HepG2 (cell line): ENCODE measurements at places on chromosomes 1 and 21. TPM values are rescaled to one million over a fixed set of nuclear protein-coding genes. Genes with fewer than 3 reads are reported as not detected.

DNA sequence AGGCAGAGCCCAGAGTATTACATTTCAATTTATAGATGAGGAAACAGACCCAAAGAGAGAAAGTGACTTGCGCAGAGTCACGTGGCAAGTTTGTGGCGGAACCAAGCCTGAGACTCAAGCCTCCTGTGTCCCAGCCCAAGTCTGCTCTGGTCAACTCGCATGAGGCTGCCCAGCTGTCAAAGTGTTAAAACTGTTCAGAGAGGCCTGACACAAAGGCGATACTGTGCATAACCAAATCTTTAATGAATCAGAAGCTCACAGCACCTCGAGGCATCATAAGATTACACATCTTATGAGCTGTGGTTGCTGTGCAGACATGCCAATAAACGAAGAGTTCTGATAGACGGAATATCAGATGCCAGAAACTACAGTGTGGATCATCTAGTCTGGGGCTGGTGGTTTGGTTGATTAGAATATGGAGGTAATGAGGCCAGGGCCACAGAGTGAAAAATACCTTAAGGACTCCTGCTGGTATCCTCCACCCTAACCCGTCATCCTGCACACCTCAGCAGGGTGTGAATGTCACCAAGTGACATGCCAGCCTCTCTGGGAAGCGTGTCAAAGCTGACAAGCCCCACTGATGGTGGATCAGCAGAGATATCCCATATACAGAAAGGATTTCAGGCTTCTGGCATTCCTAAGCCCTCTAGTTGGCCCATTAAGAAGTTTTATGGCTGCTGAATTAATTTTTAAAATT, 42.2 kb downstream of the TNNT2 start:
- H3K27ac ChIP-seq, result no peak overlapping the region
- H3K27me3 ChIP-seq, result no peaks in the 10 kb centered on the region; the same call in 1 of the 2 replicates
- DNase-seq, result no peak
- H3K4me1 ChIP-seq, result no peaks in the 10 kb centered on the region
- no peaks in the 10 kb centered on the region for H3K36me3 ChIP-seq

GPR25 gene
- not detected in 2 replicates for polyA plus RNA-seq

DNA sequence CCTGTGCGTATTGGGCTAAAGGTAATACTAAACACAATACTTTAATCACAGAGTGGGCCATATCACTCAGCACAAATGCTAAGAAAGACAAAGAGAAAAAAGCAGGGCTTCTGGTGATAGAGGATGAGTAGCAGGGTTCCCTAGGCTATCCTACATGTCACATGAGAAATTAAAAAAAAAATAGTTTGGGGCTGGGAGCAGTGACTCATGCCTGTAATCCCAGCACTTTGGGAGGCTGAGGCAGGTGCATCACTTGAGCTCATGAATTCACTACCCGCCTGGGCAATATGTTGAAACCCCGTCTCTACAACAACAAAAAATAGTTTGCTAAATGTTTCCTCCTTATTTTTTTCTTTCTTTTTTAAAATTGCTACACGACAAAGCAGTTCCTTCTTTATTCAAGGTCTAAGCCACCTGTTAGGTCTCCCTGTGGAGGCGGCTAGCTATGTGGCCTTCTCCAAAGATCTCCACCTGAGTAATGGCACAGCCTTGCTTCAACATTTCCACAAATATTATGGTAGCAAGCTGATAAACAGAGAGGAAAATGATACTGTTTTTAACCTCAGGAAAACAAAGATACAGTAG, 1.5 kb downstream of the ENSA start:
- peaks cover 27% of the 10 kb centered on the region for H3K4me1 ChIP-seq
- peaks cover 12% of the 10 kb centered on the region for H3K36me3 ChIP-seq
- no peak for DNase-seq
- no peaks in the 10 kb centered on the region for H3K27me3 ChIP-seq
- peak overlapping the region; percentile 90 for H3K27ac ChIP-seq

DNA sequence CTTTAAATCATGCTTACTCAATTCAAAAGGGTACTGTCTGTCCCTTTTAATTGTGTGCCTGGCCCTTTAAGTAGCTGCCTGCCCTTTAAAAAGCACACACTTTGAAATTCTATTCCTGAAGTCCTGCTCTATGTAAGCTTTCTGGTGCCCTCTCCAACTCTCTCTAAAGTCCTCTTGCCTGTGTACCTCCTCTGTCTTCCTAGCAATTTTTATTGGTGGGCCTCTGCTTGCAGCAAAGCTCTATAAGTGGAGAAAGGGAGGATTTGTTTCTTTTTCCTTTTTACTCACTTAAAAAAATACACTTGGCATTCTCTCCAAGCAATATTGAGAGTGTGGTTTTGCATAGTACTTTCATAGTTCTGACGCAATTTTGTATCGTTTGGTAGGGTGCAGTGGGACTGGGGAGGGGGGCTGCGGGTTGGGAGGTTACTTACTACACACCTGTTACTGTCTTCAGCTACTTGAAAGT, 135.4 kb downstream of the LMO4 start:
- no peaks in the 10 kb centered on the region for H3K36me3 ChIP-seq
- no peaks in the 10 kb centered on the region for H3K4me1 ChIP-seq
- no peak overlapping the region for H3K4me3 ChIP-seq
- DNase-seq, result no peak

GSTM2 gene
- polyA plus RNA-seq, result 15.0 and 17.0 TPM in 2 replicates

DNA sequence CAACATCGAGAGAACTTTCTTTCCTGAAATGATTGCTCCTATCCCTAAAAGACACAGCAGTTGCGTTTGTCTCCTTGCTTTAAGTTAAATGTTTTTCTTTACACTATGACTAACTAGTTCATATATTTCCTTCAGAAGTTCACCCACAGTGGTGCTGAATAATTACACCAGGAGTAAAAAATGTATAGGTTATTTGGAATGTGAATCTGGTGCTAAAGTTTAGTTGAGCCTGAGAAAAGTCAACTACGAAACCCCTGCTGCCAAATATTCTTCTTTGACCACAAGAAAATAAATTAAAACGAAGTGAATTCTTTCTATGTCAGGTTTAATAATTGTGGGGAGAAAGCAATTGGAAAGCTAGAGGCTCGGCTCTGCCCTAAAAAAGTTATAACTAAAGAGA, 52.8 kb downstream of the C4BPA start:
- H3K27ac ChIP-seq, result no peak overlapping the region
- H3K27me3 ChIP-seq, result no peaks in the 10 kb centered on the region
- H3K4me1 ChIP-seq, result no peaks in the 10 kb centered on the region
- H3K36me3 ChIP-seq, result no peaks in the 10 kb centered on the region

GRCh38 chr1:72015006-72015405, 267.3 kb downstream of the NEGR1 start:
- no peaks in the 10 kb centered on the region for H3K4me1 ChIP-seq
- no peak overlapping the region for H3K4me3 ChIP-seq
- no peaks in the 10 kb centered on the region for H3K36me3 ChIP-seq
- no peak overlapping the region for H3K27ac ChIP-seq

- H3K4me1 ChIP-seq, result no peaks in the 10 kb centered on the region
- no peaks in the 10 kb centered on the region for H3K27me3 ChIP-seq
- H3K36me3 ChIP-seq, result no peaks in the 10 kb centered on the region
- H3K4me3 ChIP-seq, result no peak overlapping the region
- no peak overlapping the region for H3K27ac ChIP-seq
Observed at GRCh38 chr1:188949701-188950100, 1528.0 kb downstream of the BRINP3 start.

ARTN gene
- 0.11 and 0.21 TPM in 2 replicates for polyA plus RNA-seq

GRCh38 chr1:185073725-185074124, 28.4 kb downstream of the RNF2 start:
- no peaks in the 10 kb centered on the region; the same call in 1 of the 2 replicates for H3K36me3 ChIP-seq
- no peak overlapping the region for H3K27ac ChIP-seq
- H3K4me3 ChIP-seq, result no peak overlapping the region
- H3K27me3 ChIP-seq, result no peaks in the 10 kb centered on the region

- H3K27me3 ChIP-seq, result no peaks in the 10 kb centered on the region
- DNase-seq, result no peak
- H3K27ac ChIP-seq, result no peak overlapping the region
- no peak overlapping the region for H3K4me3 ChIP-seq
Observed at GRCh38 chr1:203367057-203367456, 16.1 kb upstream of the FMOD start.

GRCh38 chr1:59150577-59151386, 146.1 kb upstream of the FGGY start:
- peaks cover 22% of the 10 kb centered on the region for H3K4me1 ChIP-seq
- no peak overlapping the region for H3K27ac ChIP-seq
- peak; percentile 44 for DNase-seq

FOXO6 gene
- polyA plus RNA-seq, result not detected in 2 replicates

DNA sequence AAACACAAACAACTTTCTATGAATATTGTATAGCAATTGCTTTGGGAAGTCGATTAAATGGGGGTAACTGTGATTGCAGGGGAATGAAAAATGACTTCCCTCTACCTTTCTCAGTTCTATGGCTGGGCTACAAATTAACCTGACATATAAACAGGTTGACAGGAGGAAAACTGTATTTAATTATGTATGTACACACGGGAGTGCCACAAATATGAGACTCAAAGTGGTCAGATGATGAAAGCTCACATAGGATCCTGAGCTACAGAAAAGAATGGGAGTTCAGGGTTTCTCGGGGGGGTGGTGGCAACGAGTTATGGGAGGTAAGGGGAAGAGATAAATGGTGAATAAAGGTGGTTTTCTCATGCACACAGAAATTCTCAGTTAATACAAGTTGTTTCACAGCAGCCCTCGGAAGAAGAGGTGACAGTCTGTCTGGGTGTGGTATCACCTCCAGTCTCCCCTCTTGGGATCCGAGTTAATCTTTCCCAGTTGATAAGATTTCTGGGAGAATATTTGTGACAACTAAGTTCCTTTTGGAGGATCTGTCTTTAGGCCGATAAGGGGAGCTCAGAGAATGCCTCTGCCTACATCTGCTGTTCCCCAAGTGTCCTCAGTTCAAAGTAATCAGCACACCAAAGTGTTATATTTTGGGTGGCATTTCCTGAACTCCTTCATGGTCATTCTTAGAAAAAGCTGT, 26.3 kb downstream of the GADD45A start:
- no peak overlapping the region for H3K27ac ChIP-seq
- H3K4me1 ChIP-seq, result peaks cover 48% of the 10 kb centered on the region
- no peak for DNase-seq
- no peak overlapping the region for H3K4me3 ChIP-seq

GRCh38 chr1:172283766-172284165, 136.7 kb upstream of the C1orf105 start:
- no peak overlapping the region for H3K27ac ChIP-seq
- no peaks in the 10 kb centered on the region for H3K27me3 ChIP-seq
- DNase-seq, result no peak
- H3K4me1 ChIP-seq, result no peaks in the 10 kb centered on the region
- no peak overlapping the region for H3K4me3 ChIP-seq

- DNase-seq, result no peak
- no peak overlapping the region for H3K4me3 ChIP-seq
- no peaks in the 10 kb centered on the region for H3K36me3 ChIP-seq
- no peaks in the 10 kb centered on the region for H3K27me3 ChIP-seq
- peaks cover 4% of the 10 kb centered on the region; the same call in 1 of the 2 replicates for H3K4me1 ChIP-seq
Observed at GRCh38 chr21:15250384-15250783, 185.6 kb upstream of the NRIP1 start.

DNA sequence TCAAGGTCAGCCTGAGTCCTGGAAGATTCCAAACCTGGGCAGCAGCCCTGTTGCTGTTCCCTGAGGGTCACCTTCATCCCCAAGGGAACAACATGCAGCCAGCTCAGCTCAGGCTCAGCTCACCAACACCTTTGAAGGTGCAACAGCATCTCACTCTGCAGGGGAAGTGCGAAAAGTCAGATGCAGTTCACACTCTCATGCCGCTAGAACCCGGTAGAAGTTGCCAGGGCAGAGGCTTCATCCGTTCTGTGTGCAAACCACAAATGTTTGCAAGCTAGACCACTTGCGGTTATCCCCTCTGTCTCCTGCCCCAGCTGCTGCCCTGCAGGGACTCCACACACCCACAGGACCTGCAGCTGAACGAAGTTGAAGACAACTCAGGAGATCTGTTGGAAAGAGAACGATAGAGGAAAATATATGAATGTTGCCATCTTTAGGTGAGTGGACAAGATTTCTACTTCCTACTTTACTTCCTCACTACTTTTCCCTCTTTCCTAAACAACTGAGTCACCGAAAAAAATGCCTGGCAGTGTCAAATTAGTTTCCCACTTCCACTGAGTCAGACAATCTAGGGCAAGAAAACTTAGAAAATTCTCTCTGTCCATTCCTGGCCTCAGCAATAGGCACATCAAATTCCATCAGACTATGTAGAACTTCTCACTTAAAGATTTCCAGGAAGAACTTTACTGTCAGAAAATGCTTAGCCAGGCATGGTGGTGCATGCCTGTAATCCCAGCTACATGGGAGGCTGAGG, 1.8 kb upstream of the FCRL6 start:
- H3K27me3 ChIP-seq, result peaks cover 7% of the 10 kb centered on the region; the same call in 1 of the 3 replicates
- H3K4me1 ChIP-seq, result no peaks in the 10 kb centered on the region
- DNase-seq, result no peak
- H3K4me3 ChIP-seq, result no peak overlapping the region
- H3K27ac ChIP-seq, result no peak overlapping the region
- no peaks in the 10 kb centered on the region for H3K36me3 ChIP-seq

DNA sequence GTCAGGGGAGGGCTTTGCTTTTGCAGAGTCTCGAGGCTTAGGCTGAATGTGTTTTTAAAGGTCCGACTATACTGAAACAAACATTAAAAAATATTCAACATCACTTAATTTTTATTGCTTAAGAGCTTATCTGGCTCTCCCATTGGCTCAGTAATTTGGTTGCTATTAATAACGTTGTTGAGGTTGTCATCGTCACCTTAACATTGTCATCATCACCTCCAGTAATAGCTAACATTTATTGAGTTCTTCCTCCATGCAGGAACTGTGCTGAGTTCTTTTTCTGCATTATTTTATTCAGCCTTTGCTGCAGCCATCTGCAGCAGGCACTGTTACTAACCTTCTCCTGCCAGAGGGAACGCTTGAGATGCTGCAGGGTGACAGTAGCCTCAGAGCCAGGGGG, 40.1 kb downstream of the ADARB1 start:
- H3K36me3 ChIP-seq, result no peaks in the 10 kb centered on the region
- H3K27ac ChIP-seq, result no peak overlapping the region
- no peak overlapping the region for H3K4me3 ChIP-seq
- no peak for DNase-seq
- H3K27me3 ChIP-seq, result no peaks in the 10 kb centered on the region

- H3K4me3 ChIP-seq, result peak overlapping the region; percentile 85
- peaks cover 9% of the 10 kb centered on the region; the same call in 2 of the 3 replicates for H3K36me3 ChIP-seq
Observed at GRCh38 chr1:228735871-228736586, 750 bp downstream of the RHOU start.

NUCKS1 gene
- 25.1 and 35.5 TPM in 2 replicates for polyA plus RNA-seq

DNA sequence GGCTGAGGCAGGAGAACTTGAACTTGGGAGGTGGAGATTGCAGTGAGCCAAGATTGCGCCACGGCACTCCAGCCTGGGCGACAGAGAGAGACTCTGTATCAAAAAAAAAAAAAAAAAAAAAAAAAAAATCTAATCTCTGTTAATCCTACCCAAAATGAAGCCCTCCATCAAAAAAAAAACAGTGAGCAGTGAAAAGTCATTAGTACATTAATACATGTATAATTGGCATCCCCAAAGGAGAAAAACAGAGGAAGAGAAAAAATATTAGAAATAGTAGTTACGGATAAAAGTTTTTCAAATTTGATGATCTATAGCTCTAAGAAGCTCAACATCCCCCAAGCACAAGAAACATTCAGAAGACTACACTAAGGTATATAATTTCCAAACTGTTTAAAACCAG, 71.6 kb downstream of the TRIM33 start:
- H3K27ac ChIP-seq, result no peak overlapping the region
- H3K4me1 ChIP-seq, result peaks cover 46% of the 10 kb centered on the region
- H3K4me3 ChIP-seq, result no peak overlapping the region
- H3K27me3 ChIP-seq, result no peaks in the 10 kb centered on the region
